GM23338 (cell line): ENCODE measurements at places on chromosomes 11 and 22.

DNA sequence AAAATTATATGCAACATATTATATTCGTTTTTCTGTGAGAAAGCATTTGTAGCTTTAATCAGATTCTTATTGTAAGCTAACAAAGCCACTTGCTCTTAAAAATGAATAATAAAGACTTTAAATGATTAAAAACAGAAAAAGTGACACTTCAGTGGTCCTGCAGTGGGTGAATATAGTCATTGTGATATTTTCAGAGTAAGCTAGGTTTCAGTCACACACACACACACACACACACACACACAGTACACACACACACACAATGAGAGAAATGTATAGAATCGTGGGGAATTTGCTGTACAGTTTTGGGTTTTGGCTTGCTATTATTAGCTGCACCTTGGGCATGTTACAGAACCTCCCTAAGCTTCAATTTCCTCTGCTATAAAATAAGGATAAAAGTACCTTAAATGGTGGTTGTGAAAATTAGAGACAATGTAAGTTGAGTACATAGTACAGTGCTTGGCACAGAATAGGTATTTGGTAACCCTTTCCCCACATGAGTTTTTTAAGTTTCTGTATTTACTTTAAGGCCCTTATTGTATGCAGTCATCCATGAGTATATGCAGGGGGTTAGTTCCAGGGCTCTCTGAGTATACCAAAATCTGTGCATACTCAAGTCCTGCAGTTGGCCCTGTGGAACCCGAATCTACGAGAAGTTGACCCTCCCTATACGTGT, 39.8 kb downstream of the CSTPP1 start:
- no peak for DNase-seq

DNA sequence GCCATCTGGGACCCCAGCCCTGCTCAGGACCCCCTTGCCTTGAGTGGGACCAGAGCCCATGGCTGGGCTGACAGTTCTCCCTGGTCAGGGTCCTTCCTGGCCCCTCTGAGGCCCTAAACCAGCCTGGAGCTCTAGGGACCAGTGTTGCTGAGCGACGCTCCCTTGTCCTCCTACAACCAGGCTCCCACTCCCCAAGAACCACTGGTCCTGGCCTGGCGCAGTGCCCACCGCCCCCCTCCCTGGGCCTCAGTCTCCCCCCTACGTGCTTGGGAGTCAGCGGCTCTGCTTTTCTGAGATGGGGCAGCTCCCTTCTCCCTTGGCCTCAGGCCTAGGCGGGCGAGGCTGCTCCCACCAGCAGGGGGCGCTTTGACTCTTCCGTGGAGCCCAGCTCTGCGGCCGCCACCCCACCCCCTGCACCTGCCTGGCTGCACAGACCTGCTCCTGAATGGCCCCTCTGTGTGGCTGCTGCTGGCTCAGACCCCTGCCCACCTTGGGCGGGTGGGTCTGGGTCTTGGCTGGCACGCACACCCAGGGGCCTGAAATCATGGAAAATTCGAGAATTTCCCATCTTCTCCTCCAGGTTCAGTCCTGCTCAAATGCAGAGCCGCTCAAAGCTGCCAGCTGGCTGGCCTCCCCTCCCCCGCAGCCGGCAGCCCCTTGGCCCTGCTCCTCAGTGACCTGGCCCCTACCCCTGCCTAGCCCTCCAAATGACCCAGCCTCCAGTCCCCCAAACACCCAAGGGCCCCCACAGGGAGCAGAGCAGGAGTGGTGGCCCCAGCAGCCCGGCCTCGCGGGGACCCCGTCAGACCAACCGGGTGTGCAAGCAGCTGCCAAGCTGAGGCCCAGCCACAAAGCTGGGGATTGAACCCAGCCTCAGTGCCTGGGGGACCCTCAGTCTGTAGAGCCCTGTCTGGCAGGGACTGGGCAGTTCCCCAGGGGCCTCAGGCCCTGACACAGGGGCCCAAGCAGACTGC, 9.1 kb downstream of the PRR33 start:
- peak; percentile 90 for DNase-seq

DNA sequence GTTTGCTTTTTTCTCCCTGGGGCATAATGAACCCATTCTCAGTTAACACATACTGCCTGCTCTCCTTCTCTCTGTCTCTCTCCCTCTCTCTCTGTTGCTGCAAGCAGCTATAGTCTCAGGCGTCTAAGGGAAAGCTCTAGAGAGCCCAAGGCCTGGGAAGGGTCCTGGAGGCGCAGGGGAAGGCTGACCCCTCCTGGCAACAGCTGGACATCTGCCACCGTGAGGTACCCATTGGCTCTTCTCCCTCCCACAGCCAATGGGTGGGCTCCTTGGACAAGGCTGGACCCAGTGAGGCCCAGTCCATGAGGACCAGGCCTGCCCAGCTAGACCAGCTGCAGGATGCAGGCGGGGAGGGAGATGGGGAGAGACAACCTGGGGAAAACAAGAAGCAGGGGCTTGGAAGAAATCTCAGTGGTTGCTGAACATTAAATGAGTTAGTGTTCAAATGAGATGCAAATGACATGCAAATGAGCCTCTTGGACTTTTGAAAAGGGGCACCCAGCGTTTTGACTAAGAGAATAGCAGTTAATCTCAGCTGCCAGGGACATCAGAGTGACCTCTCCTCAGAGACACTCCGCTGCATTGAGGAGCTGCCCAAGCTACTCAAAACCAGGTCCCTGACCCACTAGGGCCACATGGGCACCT, 349.7 kb downstream of the BUD13 start:
- peak; percentile 62 for DNase-seq

DNA sequence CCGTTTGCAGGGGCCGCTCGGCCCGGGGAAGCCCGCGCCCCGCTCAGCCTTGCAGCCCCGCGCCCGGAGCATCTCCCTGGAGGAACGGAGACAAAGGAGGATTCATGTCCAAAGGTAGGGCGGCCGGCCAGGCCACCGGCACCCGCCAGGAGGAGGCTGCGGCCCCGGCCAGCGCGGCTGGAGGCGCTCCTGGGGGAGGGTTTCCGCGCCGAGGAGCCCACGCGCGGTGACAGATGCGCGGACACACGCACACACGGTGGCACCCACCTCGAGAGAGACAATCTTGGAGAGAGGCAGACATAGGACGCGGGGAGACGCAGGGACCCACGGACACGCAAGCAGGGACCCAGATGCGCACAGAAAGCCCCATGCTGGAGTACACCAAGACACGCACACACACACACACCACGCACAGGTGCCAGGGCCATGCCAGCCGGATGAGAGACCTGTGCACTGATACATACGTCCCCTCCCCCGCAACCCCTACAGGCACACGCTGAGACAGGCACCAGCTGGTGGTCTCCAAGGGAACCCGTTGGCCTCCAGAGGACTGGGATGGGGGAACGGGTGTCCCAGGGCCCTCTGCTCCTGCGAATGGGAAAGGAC, 7.8 kb downstream of the SEPTIN3 start:
- DNase-seq = peak; percentile 72

DNA sequence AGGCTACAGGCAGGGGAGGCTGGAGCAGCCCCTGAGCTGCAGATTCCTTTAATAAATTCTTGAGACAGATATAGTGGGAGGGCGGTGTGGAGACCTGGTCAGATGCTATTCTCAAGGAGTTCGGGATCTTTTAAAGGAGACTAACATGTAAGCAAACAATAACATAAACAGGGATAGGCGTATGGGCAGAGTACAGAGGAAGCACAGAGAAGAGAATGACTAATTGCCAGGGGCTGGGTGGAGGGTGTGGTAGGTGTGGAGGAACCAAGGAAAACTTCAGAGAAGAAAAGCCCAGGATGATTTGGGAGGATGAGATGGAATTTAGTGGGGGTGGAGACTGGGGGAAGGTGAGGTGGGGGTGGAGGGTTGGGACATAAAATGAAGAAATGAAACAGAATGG, 9.7 kb upstream of the HEPHL1 start:
- no peak for DNase-seq

- no peak for DNase-seq
These were observed 244.2 kb downstream of the DDX10 start for GRCh38 chr11:108909041-108909440.

DNA sequence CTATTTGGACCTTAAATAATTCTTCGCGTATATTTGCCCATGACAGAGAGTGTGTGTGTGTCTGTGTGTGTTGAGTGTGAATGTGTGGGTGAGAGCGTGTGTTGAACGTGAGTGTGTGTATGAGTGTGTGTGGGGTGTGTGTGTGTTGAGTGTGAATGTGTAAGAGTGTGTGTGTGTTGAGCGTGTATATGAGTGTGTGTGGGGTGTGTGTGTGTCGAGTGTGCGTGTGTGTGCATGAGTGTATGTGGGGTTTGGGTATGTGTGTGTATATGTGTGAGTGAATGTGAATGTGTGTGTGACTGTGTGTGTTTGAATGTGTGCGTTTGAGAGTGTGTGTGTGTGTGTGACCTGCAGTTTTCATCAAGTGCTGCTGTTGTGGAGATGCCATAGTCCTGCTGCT, 26.8 kb downstream of the GAL start:
- no peak for DNase-seq

- no peak for DNase-seq
These were observed 41.0 kb downstream of the CD82 start for GRCh38 chr11:44606472-44606871.

- peak; percentile 60 for DNase-seq
These were observed 14.9 kb downstream of the TMEM121B start for GRCh38 chr22:17106161-17106784.

- peak; percentile 60 for DNase-seq
These were observed 975.5 kb upstream of the CCDC90B start for GRCh38 chr11:84261707-84262106.

- no peak for DNase-seq
These were observed 3.8 kb upstream of the KLHL35 start for GRCh38 chr11:75436806-75437205.

GRCh38 chr11:5767056-5767455, 13.0 kb downstream of the OR52N4 start:
- no peak for DNase-seq

GRCh38 chr11:86983021-86983488, 27.9 kb upstream of the FZD4 start:
- DNase-seq = no peak

DNA sequence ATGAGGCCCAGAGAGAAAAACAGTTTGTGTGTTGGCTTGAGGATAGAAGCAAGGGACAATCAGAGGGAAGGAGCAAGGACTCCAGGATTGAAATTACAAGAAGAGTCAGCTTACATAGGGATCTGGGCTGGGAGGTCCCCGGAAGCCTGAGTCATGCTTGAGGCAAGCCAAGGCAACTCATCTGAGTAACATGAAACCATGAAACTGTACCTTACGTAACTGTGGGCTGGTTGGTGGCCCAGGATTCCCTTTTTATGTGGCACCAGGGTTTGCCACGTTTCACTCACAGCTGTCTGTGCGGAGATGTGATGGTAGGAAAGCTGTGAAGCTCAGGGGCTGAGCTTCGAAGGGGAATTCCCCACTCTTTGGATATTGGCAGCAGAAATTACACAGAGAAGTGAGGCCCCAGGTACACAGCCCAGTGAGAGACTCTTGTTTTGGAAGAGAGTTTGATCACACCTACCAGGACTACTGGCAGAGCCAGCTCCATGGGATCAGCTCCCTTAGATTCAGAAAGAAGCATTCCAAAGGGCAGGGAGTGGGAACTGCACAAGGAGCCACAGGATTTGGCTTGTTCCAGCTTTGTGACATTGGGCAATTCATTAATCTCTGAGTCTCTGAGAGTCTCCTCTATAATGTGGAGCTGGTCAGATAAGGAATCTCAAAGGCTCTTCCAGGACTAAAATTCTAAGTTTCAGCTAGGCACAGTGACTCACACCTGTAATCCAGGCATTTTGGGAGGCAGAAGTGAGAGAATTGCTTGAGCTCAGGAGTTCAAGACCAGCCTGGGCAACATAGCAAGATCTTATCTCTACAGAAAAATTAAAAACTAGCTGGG, 7.8 kb downstream of the SLC5A1 start:
- DNase-seq = peak; percentile 58

GRCh38 chr22:40058265-40058664, 63.5 kb downstream of the FAM83F start:
- peak; percentile 49 for DNase-seq

DNA sequence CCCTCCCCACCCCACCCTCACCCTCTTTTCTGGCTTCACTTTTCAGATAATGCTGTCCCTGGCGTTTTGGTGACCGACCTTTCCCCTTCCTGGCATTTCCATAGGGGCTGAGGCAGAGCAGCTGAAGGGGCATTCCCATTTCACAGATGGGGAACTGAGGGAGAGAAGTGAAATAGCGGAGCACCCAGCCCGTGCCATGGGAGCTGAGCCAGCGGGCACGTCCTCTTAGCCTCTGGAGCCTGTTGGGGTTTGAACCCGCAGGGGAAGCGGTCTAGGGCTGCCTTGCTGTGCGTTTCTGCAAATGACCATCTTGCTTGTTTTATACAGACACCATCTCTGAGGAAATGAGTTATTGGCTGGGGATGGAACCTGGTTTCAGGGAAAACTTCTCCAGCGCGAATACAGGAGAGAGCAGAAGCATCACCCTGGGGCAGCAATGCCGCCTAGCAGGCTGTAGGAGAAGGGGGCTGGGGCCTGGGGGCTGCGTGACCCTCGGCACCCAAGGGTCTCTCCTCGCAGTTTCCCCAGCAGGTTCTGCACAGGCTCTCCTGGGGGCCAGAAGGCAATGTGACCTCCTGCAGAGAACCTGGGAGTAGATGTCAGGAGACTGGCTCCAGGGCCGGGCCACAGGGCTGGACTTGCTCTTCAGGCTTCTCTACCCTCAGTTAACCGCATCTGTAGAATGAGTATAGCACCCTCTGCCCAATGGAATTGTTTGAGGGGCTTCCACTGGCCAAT, 1.5 kb downstream of the PTPRJ start:
- no peak for DNase-seq

DNA sequence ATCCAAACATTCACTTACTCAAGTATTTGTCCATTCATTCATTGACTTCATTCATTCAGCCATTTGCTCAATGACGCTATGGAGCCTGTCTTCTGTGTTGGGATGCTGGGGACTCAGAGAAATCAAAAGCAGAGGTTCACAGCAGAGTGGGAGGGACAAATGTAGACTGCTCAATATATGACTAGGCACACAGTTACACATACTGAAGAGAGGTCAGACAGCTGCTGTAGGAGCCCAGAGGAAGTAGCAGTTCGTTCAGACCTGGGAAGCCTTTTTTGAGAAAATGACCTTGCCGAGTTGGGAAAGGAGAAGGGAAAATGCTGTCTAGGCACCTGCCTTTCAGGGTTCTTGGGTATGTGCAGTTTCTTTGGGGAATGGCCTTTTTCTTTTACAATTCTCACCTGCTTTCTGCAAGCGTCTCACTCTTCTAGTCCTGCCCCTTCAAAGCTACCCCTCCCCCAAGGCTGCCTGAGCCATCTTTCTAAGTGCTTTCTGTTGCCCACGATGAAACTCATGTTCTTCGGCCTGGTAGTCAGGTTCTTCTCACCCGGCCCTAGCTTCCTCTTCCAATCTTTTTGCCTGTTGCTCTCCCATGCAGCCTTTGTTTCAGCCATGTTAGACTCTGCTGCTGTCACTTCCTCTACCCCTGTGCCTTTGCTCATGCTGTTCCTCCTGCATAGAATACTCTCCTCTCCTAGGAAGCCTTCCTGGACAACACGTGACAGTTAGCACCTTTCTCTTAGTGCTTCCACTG, 4.2 kb upstream of the UVRAG start:
- no peak for DNase-seq

- no peak for DNase-seq
These were observed 85.5 kb downstream of the PDE2A start for GRCh38 chr11:72588421-72589410.

- no peak for DNase-seq
These were observed 11.7 kb downstream of the GVQW3 start for GRCh38 chr11:76392870-76393269.
